ENCODE measurements at places on chromosomes 5 and 9.

- DNase-seq, result no peak
Measured at GRCh38 chr9:86521977-86522376, 167.8 kb upstream of the TUT7 start.

DNA sequence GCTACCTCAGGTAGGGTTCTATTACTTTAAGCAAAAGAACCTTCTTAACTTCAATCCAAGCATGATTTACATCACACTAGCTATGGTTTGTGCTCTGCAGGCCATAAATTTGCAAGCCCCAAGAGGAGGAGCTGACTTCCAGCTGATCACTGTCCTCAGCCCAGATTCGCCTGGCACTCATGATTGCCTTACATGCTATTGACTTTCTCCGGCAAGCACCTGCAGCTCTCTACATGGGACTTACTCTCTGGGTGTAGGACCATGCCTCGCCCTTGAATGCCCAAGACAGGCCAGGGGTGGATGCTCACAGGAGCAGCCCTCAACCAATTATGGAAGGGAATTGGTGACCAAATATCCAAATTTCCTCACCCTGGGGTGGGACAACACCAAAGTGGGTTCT is 99.8 kb downstream of the ESM1 start:
- DNase-seq, result no peak

DNA sequence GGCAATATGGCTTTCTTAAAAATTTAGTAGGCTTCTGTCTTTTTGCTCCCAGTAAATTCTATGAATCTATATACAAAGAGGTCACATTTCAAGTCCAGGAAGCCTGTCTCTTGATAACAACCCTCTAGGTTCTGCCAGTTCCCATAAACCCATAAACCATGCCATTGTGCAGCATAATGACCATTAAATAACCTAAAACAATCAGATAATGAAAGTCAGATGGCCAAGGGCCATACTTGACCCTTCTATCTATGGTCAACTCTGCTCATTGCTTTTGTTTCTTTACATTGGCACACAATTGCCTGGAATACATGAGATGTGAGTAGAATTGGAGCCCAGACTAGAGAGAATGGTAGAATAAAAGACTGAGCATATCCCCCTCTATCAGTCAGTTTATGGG is 305.4 kb upstream of the KIF2A start:
- DNase-seq, result no peak

DNA sequence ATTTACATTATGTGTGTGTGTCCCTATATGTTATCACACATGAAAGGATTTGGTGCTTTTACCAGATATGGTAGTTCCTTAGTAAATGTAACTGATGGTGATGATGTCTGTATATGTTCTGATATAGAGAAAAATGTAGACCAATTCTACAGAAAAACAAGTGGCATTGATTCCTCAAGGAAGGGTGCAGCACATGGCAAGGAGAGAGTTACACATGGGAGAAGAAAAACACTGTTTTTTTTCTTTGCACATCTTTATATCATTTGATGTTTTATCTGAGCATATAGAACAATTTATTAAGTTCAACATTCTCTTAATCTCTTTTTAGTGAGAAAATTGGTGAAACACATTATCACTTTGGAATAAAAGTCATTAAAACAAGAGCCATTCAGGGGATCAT is 535.0 kb upstream of the KLF4 start:
- no peak for DNase-seq

- DNase-seq, result peak; percentile 50
Measured at GRCh38 chr9:120946259-120946658, 19.7 kb upstream of the TRAF1 start.

DNA sequence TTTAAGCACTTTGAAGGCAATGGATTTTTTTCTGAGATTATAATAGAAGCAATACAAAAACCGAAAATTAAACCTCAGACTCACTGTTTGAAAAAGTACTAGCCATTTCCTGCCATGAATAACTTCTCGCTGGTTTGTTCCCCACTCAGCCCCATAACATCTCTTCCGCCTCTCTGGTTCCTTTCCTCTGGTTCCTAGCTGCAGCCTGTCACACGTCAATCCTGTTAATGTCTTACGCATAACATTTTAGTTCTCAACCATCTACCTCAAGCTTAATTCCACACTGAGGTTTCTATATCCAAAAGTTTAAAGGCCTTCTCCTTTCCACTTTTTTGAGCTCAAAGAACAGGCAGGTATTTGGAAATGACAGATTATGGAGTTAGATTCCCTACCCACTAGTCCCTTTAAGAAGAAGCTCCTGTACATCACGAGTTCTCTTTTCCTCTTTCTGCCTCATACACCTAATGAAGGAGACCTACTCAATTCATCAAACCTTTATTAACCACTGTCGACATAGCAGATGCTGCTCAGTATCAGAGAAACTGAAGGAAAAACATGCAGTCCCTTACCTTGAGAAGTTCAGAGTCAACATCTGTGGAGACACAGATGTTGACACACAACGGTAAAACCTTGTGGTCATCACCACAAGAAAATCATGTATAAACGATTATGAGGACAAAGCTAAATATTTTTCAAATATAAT is 243.0 kb upstream of the PTGER4 start:
- no peak for DNase-seq

DNA sequence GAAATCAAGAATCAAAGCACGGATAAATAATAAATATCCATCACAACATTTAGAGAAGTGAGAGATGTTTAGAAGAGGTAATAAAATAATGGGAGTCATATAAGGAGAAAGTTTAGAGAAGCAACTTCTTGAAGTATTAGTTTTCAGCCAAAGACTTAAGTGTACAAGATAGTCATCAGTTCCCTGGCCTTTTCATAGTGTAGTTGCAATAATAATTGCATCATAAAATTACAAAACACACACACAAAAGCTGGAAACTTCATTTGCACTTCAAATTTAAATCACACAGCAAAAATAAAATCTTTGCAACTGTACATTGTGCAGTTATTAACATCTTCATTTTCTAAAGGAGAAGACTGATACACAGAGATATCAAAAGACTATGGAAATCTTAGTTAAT is 319.1 kb upstream of the RGMB start:
- peak; percentile 15 for DNase-seq

GRCh38 chr9:109198736-109199382 is 31.8 kb upstream of the FRRS1L start:
- DNase-seq, result no peak

DNA sequence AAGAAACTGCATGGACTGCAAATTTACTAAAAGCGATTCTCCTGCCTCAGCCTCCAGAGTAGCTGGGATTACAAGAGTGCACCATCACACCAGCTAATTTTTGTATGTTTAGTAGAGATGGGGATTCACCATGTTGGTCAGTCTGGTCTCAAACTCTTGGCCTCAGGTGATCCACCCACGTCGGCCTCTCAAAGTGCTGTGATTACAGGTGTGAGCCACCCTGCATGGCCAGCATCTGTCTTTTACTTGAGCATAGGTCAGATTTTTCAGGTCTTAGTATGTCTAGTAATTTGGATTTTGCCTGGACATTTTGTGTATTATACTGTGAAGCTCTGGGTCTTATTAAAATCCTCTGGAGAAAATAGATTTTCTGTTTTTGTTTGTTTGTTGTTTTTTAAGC is 277.8 kb upstream of the VLDLR start:
- no peak for DNase-seq

DNA sequence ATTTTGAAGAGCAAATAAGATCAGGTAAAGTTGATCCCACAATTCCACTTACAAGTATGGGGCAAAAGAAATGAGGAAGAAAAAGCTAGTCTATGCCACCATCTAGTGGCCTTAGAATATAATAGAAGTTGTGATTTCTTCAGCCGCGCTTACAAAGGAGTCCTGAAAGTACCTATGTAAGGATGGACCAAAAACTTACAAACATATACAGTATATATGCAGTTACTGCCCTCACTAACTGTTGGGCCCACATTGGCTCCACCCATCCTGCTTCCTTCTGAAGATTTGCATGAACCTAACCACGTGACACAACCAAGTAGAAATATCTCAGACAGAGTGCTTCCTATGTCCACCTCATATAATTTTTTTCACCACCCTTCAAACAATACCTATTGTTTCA is 11.7 kb upstream of the OR13D1 start:
- peak; percentile 54 for DNase-seq

- DNase-seq, result no peak
Measured at GRCh38 chr9:114151426-114151956, 3.8 kb upstream of the COL27A1 start.

DNA sequence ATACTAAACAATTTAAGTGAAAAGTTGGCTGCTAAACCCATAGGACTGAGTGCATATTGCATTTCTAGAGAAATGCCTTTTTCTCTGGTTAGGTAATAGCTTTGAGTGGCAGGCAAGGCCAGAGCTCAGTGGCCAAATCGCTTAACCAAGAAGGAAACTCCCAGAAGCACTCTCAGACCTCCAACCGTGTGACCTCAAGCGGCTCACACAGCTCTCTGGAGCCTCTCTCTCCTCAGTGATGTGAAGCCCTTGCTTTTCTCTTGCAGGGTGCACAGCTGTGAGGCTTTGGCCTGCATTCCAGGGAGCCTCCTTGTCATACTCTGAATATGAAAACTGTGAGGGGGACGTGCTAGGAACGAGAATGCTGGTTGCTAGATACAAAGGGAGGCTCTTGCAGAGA is 106.7 kb downstream of the INSYN2B start:
- DNase-seq, result peak; percentile 33

- DNase-seq, result no peak
Measured at GRCh38 chr9:122883125-122883524, 22.0 kb downstream of the RC3H2 start.

DNA sequence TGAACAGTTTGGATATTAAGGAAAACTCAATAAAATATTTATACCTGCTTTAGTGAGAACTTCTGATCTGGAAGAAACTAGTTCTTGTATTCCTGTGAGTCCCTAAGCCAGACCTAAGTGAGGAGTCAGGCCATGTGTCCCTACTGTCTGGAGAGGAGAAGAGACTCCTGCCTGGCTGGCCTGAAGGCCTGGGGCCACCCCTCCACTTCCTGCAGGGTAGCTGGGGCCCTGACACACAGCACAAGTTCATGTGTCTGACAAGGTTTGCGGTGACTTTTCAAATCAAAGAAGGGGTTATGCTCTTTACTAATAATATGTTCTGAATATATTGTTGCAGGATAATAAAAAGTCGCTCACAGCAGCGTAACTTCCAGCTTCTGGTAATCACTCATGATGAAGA is 16.1 kb upstream of the IL13 start:
- no peak for DNase-seq

DNA sequence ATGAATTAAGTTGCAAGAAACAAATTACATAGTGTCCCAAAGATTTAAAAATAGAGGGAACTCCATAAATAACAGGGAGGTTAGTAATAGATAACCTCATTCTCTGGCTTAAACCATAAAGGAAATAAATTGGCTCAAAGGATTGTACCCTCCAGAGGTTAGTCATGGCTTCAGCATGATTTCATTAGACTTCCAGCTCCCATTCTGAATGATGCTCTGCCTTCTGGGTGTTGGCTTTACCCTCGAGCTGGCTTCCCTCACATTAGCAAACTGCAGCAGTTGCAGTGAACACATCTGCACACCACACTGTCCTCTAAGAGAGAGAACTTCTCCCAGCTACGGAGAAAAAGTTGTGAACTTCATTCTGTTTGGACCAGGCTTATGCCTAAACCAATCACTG is 70.4 kb downstream of the RGS7BP start:
- DNase-seq, result peak; percentile 19

GRCh38 chr5:103208460-103208859 is 50.1 kb upstream of the MACIR start:
- no peak for DNase-seq

DNA sequence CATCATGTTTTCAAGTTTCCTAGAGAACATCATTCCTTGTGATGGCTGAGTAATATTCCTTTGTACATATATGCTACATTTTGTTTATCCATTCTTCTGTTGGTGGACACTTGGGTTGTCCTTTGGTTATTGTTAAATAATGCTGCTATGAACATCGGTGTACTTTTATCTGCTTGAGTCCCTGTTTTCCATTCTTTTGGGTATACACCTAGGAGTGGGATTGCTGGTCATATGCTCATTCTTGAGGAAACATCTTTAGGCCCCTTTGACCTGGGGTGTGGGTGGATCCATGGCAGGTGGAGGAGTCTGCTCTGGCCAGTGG is 25.3 kb downstream of the GALNT12 start:
- DNase-seq, result no peak

GRCh38 chr9:115137526-115137925 is 19.6 kb upstream of the TNC start:
- no peak for DNase-seq

GRCh38 chr9:136975644-136976043 is 1.7 kb upstream of the PTGDS start:
- peak; percentile 24 for DNase-seq

GRCh38 chr5:58244819-58245475 is 214.9 kb downstream of the PLK2 start:
- DNase-seq, result no peak

DNA sequence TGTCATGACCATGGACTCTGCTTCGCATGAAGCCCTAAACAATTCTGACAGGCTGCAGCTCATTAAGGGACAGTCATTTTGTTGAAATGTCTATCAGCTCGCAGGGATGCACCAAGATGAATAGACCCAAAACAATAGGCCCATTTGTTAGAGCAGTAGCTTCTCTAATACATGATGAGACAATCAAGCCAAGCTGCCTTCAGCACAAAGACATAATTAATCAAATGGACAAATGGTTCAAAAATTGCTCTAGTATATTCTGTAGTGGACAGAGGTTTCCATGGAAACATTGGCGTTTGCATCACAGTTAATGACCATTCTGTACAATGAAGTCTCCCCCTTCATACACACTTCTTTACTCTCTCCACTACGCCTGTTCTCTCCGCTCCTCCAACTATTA is 274.6 kb downstream of the ANXA1 start:
- no peak for DNase-seq

DNA sequence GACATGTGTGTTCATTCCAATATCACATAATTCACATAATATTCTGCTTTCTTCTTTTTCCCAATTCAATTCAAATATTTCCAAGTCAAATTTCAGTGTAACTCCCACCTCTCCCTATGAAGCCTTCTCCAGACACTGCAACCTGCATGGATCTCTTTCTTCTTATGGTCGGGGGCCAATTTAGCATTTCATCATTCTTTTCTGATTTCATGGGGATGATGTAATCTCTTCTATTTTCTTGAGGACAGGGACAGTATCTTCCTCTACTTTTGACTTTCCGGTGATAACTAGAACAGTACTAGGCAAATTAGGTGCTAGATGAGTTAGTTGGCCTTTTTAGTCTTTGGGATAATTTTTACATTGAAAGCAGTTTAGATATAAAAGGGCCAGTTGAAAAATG is 92.7 kb downstream of the CARTPT start:
- DNase-seq, result no peak

GRCh38 chr9:70010015-70010414 is 33.6 kb upstream of the MAMDC2 start:
- DNase-seq, result no peak

- DNase-seq, result no peak
Measured at GRCh38 chr9:83934569-83935275, 13.5 kb upstream of the KIF27 start.

- DNase-seq, result no peak
Measured at GRCh38 chr5:75319638-75320037, 17.4 kb upstream of the HMGCR start.

Measured in fibroblast of skin of back (primary cell).